ENCODE measurements at places on chromosomes 4 and X.

DNA sequence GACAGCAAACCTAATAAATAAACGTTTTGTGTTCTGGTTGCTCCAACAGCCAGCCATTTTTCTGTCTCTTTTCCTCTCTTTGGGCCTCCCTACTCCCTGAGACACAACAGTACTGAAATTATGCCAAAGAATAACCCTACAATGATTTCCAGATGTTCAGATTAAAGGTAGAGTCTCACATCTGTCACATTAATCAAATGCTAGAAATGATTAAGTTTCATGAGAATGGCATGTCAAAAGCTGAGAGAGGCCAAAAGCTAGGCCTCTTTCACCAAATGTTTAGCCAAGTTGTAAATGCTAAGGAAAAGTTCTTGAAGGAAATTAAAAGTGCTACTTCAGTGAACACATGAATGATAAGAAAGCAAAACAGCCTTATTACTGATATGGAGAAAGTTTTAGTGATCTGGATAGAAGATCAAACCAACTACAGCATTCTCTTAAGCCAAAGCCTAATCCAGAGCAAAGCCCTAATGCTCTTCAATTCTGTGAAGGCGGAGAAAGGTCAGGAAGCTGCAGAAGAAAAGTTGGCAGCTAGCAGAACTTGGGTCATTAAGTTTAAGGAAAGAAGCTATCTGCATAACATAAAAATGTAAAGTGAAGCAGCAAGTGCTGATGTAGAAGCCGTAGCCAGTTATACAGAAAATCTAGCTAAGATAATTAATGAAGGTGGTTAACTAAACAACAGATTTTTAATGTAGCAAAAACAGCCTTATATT, 182.1 kb upstream of the NUDT6 start:
- DNase-seq = no peak

DNA sequence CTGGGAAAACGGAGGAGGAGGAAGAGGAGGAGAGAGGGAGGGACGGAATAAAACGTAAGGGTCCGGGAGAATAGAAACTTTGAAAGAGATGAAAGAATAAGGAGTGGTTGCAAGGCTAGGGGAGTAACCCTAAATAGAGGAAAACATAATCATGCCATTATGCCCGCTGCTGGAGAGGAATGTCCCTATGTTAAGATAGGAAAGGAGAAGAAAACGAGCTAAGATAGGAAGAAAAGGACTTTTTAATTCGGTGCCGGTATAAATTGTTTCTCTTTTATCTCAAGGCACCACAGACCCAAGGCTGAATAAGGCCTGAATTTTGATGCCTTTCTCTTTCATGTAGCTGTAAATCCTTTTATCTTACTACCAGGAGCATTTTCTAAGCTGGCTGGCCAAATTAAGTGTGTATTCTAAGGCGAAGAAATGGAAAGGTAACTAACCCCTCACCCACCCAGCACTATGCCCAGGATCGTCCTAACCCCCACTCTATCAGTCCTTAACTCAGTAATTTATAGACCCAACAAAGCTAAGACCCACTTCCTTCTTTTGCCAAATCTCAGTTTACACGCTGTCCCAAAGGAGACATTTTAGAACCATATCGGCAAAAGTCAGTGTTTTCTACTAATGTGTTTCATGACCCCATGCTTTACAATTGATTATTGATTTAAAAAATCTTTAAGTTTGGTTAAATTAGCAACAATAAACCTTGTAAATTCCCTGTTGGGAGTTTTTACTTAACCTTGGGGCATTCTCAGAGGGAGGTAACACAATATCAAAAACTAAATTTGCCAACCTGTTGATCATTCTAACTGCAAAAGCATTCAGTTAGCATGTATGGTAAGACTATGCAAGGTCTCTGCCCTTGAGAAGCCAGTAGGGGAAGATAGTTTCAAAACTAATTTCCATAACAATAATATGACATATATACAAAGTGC, 1.1 kb upstream of the CUL4B start:
- no peak for DNase-seq

DNA sequence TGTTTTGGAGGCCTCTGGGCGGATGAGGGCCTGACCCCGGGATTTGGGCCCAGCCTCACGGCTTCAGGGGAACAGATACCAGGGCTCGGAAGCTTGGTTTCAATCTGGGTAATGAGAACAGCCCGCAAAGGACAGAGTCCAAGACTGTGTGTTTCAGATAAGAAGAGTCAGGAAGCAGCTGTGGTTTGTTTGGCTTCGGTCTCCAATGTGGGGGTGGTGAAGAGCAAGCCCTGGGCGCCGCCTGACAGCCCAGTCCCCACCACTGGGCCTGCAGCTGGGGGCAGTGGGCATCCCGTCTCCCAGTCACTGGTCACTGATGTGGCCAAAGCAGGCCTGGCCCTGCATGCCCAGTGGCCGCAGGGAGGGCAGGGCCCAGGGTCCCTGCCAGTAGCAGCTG, 9.1 kb downstream of the WFS1 start:
- no peak for DNase-seq

DNA sequence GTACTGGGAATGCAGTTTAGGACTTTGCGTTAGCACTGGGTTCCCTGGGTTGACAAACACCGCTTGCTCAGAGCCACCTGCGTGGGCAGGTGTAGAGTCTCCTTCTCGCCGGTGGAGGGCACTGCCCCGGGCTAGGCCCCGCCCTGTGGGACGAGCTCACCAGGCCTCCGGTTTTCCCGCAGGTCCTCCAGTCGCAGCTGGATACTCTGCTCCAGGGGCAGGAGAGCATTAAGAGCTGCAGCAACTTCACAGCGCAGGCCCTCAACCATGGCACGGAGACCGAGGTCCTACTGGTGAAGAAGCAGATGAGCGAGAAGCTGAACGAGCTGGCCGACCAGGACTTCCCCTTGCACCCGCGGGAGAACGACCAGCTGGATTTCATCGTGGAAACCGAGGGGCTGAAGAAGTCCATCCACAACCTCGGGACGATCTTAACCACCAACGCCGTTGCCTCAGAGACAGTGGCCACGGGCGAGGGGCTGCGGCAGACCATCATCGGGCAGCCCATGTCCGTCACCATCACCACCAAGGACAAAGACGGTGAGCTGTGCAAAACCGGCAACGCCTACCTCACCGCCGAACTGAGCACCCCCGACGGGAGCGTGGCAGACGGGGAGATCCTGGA, 49.2 kb upstream of the MND1 start:
- no peak for DNase-seq

DNA sequence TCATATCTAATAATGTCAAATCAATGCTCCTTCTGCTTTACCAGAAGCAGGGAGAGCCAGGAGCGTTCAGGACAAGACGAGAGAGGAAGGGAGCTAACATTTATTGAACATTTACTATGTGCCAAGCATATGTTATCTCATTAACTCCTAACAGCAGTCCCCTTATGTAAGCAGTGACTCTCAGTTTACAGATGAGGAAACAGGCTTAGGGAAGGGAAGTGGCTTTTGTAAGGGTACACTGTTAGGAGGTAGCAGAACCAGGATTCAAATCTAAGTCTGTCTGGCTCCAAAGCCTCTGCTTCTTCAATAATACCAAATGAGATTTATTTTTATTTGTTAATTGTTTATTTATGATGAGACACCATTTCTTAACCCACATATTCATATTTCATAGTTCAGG, 2.6 kb upstream of the STARD8 start:
- no peak for DNase-seq

- no peak for DNase-seq
These were observed 931.1 kb upstream of the TENM3 start for GRCh38 chr4:181312066-181312465.

GRCh38 chrX:37860721-37861120, 13.3 kb upstream of the DYNLT3 start:
- no peak for DNase-seq

- no peak for DNase-seq
These were observed 23.8 kb downstream of the NWD2 start for GRCh38 chr4:37268319-37268718.

- no peak for DNase-seq
These were observed 87.6 kb upstream of the PLAC1 start for GRCh38 chrX:134745636-134746409.

GRCh38 chr4:16783119-16783518, 115.3 kb downstream of the LDB2 start:
- no peak for DNase-seq

DNA sequence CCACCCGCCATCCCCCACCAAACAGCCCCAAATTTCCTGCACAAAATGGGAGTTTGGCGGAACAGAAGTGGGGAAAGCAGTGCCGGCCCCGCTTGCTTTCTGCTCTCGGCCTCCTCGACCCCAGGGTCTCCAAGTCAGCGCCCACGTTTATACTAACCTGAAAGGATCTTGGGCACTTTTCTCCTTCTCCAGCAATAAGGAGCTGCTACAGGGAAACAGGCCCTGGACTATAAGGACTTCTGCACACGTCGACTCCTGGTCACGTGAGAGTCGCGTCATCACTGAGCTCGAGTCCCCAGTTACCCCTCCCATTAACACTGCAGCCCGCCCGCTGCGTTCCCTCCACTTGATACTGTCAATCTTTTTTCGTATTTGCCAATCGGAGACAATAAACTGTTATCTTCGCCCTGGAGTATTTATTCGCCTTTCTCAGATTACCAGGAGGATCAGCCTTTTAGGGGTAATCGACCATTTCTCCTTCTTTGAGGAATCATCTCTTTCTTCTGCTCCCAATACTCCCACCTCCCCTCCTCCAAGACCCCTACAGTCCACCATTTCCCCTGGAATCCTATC, at the start of gene TCEAL8:
Gene TCEAL8 (minus strand): TSS at position 235 of the 573 bp plus-strand sequence. CDS start 1,176 bp downstream, outside the sequence.
- DNase-seq = peak; percentile 51

DNA sequence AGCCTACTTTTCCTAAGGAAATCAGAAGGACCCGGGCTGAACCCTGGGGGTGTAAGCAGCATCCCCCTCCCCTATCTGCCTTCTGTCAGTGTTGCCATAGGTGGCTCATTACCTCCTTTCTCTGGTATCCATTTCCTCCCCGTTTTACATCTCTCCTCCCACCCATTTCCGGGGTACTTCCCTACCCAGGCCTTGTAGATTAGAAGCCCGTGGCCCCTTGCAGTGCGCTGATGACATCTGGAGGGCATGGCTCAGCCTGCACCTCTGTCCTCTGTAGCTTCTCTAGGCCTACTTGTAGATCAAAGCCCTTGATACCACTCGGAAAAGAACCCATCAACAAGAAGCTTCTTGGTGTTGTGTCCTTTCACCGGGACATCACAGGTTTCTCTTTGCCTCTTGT, 71.8 kb downstream of the NBDY start:
- peak; percentile 61 for DNase-seq

DNA sequence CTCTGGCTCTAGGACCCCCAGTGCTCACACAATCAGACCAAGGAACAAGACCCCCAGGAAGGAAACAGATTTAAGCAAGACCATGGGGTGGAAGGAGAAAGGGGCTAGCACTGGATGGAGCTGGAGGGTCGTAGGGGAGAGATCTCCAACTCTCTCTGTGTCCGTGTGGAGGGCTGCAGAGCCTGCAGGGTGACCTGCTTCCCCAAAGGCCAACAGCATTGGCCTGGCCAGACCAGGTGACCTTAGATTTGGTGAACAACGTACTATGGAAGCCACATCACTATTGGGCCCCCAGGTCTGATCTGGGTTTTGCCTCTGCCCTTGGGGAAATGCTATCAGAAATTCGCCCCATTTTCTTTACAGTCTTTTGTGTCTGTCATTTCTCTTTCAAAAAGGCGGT, 26.0 kb downstream of the NLGN3 start:
- DNase-seq = no peak

- no peak for DNase-seq
These were observed 109.7 kb downstream of the NKX6-1 start for GRCh38 chr4:84389406-84389805.

DNA sequence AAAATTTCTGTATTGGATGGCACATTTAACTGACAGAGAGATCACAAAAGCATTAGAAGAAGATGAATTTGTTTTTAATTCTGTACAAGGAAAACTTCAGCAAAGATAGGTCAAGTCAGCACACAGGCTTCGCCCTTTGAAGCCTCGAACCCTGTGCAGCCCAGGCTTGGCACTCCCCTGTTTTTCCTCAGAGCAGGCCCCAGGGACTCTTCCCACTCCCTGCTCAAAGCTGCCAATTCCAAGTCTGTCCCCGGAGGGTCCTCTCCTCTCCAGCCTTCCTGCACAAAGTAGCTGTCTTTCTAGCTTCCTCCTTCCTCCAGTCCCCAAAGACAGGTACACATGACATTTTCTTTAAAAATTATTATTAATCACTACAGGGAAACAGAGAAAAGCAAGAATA, 466.3 kb downstream of the PPARGC1A start:
- no peak for DNase-seq

- DNase-seq = peak; percentile 40
These were observed 12.4 kb upstream of the NFXL1 start for GRCh38 chr4:47926667-47927258.

GRCh38 chrX:5708251-5708650, 520.4 kb downstream of the NLGN4X start:
- no peak for DNase-seq

GRCh38 chr4:98290511-98290910, 29.3 kb downstream of the RAP1GDS1 start:
- no peak for DNase-seq

GRCh38 chr4:176805155-176805554, 12.4 kb upstream of the VEGFC start:
- no peak for DNase-seq

DNA sequence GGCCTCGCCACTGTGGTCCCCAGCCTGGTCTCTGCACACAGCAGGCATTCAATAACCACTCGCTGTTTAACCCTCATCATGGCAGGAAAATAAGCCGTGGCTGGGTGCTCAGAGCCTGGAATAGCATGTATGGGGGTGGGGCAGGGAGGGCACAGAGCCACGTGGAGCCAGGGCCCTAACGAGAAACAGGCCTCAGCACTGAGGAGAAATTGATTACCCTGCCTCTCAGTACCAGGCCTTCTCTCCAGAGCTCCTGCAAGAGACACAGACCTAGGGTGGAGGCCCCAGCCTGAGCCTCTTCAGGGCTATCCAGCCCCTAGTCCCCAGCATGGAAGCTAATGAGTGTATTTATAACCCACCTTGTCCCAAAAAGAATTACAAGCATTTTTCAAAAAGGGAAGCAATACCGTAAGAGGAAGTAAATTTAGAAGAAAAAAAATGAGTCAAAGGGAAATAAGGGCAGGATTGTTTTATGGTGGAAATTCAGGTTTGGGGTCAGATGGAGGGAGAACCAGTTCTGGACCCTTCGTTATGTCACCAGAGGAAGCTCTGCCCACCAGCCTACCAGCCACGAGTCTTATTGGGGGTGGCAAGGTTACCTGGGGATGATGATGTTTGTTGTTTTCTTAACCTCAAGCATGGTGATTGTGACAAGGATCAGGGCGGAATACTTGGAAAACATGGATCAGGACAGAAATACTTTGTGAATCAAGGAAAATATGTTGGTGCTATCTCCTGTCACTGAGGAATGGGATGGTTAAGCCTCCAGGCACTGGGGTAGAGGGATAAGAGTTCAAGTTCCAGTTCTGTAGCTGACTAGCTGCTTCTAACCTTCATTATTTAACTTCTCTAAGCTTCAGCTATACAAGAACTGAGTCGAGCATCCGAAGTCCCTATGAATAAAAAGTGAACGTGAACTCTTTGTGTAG, 101.9 kb upstream of the RBPJ start:
- no peak for DNase-seq

- no peak for DNase-seq
These were observed 19.3 kb upstream of the SFRP2 start for GRCh38 chr4:153808175-153808574.

DNA sequence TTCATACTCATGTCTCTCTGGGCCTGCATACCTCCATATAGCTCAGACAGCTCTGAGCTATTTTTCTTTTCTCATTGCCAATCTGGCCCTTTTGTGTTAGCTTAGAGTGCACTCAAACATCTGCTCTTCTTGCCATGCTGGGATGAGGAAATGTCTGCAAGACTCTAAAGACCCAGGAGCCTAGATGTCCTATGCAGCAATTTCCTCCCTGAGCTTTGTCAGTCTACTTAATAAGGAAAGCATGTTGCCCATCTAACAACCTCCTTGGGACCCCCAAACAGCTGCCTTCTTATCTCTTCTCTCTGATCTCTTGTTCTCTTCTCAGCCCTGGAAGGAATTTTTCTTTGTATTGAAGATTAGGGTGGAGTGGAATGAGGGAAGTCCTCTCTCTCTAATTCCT, 69.2 kb downstream of the UCHL1 start:
- DNase-seq = no peak
